ENCODE measurements at places on chromosomes 1 and 21. TPM values are rescaled to one million over a fixed set of nuclear protein-coding genes. Genes with fewer than 3 reads are reported as not detected.

The WDR64 gene
- total RNA-seq, result not detected

DNA sequence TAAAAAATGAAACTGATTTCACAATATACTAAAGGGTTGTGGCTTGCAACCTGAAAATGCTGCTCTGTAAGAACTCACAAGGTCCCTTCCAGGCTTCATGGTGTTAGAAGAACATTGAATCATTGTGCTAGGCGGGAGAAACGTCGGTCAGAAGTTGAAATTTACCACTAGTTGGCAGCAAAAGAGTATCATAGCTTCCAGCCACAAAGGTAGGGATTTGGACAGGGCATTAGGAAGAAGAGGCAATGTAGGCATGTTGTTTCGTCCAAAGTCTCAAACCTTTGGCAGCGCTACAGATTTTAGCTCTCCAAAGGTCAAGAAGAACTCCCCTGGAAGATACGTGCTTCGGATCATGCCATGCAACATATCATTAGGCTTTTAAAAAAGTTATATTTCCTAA, 62.5 kb upstream of the ZP4 start:
- DNase-seq, result no peak

GRCh38 chr21:26405735-26406361, 167.2 kb downstream of the CYYR1 start:
- no peak for DNase-seq

The ATP1A2 gene
- not detected for total RNA-seq

DNA sequence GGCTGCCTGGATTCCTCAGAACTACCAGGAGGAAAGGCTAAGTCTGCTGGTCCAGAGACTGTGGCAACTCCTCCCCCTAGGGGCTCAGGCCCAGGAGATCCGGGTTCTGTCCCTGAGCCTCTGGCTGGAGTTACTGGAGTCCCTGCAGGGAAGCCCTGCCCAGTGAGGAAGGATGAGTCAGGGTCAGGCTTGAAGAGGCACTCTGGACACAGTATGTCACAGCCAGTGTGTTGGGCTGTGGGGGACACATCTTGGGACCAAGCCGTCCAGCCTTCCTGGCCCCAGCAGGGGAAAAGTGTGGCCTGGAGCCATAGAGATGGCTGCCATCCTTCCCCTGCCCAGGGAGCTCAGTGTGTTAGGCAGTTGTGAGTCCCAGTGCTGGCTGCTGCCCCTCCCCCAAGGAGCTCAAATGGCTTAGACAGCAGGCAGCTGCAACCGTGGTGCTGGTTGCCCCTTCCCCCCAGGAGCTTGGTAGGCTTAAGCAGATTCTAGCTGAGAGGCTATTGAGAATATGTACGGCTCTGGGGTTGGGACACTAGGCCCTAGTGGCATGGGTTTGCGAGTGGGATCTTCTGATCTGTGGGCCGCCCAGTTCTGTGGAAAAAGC, 28.2 kb upstream of the RABGAP1L start:
- no peak for DNase-seq

DNA sequence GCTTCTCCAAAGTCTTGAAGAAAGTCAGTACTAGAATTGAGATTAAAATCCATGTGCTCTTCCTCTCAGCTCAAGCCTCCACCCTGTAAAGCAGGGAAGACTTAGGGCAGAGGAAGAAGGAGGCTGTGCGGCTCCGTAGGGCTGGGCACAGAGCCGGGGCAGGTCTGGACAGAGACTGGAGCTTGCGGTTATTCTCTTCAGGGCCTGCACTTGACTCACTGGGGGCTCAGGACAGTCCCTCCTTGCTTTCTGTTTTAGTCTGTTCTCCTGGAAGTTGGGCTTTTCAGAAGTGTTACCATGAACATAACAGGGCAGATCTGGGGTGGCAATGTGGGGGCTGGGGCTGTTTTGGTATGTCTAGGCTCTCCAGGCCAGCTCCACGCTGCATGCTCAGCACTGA, 21.6 kb upstream of the TRABD2B start:
- DNase-seq, result no peak

The CFHR4 gene
- total RNA-seq, result not detected

The CYP4Z1 gene
- total RNA-seq, result not detected

DNA sequence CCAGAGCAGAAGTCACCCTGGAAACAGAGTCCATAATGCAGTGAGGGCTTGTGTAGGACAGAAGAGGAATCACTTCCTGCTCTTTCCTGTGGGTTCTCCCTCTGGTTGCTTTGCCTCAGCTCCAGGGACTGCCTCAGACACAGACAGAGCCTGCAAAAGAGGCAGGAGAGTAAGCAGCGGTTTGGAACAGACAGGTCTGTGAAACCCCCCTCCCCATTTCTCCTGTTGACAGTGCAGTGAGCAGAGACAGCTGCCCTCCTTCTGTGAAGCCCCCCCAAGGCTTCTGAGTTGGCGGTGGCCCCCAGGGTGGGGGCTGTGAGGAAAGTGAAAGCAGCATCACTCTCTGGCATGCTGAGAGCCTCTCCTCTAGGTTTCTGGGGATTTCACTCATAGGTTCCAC, 53.0 kb downstream of the MAB21L3 start:
- DNase-seq, result no peak

The TBX19 gene
- total RNA-seq, result 7.0 TPM

- no peak for DNase-seq
Measured at GRCh38 chr1:226566760-226567159, 18.2 kb downstream of the STUM start.

DNA sequence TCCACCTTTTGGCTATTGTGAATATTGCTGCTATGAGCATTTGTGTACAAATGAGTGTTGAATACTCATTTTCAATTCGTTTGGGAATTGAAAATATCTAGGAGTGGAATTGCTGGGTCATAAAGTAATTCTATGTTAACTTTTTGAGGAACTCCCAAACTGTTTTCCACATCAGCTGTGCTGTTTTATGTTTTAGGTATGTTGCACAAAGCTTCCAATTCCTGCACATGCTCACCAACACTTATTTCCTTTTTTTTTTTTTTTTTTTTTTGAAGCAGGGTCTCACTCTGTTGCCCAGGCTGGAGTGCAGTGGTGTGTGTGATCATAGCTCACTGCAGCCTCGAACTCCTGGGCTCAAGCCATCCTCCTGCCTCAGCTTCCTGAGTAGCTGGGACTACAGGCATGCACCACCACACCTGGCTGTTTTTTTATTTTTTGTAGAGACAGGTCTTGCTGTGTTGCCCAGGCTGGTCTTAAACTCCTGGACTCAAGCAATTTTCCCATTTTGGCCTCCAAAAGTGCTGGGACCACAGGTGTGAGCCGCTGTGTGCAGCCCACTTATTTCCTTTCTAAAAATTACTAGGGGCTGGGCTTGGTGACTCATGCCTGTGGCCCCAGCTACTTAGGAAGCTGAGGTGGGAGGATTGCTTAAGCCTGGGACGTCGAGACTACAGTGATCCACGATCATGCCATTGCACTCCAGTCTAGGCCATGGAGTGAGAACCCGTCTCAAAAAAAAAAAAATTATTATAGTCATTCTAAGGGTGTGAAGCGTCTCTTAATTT, 33.4 kb downstream of the TMCC2 start:
- no peak for DNase-seq

DNA sequence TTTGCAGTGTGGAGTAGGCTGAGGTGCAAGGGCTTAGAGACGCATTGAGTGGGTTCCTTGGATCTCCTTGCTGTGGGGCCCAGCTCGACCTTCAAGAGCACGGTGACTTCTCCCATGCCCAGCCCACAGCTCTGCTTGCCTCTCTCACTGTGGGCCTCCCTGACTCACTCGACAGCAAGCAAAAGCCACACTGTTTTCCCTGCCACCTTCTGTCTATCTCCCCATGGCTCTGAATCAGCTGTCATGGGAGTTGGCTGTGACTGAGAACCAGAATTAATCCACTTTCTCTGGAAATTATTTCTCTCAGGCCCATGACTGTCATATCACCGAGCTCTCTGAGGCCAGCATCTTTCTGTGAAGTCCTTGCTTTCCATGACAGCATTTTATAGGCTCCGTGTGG, 140.7 kb downstream of the NOS1AP start:
- no peak for DNase-seq

DNA sequence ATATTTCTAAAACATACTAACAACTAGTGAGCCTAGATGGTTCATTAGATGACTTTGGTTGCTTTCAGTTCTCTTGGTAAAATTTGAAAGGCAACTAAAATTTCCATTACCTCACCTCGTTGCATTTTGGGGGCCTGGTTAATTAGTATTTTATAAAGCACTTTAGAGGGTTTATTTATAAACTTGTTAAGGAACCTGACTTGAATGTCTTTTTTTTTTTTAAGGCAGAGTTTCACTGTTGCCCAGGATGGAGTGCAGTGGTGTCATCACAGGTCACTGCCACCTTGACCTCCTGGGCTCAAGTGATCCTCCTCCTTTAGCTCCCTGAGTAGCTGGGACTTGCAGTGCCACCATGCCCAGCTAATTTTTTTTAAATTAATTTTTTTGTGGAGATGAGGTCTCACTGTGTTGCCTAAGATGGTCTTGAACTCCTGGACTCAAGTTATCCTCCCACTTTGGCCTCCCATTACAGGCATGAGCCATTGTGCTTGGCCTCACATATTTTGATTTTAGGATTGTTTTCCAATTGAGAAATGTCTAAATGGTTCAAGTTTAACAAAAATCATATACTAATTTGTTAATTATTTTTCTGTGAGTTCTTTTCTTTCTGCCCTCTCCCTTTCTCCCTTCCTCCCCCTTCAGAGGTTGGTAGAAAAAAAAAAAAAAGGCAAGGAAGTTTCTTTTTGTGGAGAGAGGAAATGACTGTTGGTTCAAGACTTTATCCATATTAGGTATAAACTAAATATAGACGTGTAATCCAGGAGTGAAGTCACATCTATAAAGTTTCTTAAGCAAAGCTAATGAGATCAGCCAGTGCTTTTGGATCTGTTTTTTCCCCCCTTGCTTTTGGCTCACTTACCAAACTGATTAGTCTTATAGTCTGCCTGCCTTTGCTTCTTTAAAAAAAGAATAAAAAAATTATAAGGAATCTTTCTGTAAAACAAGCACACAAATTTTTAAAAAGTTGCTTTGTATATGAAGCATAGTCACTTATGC, 24.7 kb downstream of the CLIC4 start:
- no peak for DNase-seq

All from B cell (primary cell).